ENCODE measurements at places on chromosomes 6 and 20.

DNA sequence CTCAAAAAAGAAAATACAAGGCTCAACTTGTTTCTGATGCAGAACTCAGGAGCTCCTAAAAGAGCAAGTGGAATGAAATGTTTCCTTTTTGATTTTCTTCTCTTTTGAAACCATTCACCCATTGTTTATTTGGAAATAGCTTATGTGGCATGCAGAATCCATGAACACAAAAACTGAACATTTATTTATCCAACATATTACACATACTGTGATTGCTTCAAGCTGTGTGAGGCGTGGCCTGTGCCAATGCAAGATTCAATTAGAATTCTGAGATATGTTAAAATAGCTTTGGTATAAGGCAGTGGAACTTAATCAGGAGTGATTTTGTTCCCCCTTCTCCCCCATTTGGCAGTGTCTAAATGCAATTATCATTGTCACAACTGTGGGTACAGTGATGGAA lies 45.9 kb upstream of the CARMIL1 start:
- DNase-seq: no peak

GRCh38 chr20:32894026-32894483 lies 35.3 kb downstream of the EFCAB8 start:
- no peak for DNase-seq

DNA sequence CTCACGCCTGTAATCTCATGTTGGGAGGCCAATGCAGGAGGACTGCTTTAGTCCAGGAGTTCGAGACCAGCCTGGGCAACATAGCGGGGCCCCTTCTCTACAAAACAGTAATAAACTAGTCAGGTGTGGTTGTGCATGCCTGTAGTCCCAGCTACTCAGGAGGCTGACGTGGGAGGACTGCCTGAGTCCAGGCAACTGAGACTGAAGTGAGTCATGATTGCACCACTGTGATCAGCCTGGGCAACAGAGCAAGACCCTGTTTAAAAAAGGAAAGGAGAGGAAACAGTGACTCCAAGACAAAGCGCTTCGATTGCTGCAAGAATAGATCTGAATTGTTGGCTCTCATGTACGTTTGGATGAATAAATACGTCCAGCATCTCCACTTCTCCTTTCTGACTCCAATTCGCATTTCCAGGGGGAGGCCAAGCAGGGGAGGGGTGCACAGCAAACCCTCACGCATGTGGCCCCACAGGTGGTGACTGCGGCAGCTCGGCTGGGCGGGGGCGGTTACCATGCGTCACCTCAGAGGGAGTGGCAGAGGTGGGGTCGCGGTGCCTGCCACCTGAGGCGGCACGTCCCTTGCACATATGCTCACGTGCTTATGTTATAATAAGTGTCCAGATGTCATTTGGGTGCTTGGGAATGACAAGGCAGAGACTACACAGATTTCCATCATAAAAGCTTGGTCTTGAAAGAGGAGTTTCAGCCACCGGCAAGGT lies 95.1 kb upstream of the MPC1 start:
- no peak for DNase-seq

DNA sequence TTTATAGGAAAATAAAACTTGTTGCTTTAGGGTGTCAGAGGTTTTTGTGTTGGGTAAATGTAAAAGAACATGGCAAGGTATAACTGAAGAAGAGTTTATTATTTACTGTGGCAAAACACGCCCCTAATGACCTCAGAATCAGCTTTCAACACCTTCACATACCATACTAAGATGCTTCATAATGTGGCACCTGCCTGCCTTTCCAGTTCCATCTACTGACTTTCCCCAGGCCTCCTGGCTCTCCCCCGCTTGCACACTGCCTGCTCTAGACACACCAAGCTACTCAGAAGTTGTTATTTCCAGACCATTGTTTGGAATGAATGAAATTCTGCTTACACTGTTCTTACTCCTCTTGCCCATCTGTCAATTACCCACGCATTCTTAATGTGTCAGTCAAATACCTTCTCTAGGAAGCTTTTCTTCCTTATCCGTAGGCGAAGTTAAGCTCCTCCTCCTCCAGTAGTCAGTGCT lies 1.8 kb downstream of the TIAM2 start:
- DNase-seq: no peak

DNA sequence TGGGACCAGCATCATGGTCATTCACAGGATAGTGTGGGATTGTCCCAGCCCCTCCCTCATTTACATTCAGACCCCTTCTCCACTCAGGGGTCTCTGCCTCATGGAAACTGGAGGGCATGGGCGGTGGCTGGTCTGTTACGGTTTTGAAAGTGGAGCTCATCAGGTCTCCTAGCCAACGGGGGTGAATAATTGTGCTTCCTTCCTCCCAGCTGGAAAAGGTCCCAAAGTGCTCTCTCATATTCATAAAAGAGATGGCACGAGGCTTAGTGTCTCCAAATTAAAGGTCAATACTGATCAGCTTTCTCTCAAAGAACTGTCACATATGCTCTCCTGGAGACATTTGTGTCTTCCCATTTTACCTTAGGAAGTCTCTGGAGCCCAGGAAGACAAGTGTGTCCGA lies 19.9 kb downstream of the JARID2 start:
- no peak for DNase-seq

DNA sequence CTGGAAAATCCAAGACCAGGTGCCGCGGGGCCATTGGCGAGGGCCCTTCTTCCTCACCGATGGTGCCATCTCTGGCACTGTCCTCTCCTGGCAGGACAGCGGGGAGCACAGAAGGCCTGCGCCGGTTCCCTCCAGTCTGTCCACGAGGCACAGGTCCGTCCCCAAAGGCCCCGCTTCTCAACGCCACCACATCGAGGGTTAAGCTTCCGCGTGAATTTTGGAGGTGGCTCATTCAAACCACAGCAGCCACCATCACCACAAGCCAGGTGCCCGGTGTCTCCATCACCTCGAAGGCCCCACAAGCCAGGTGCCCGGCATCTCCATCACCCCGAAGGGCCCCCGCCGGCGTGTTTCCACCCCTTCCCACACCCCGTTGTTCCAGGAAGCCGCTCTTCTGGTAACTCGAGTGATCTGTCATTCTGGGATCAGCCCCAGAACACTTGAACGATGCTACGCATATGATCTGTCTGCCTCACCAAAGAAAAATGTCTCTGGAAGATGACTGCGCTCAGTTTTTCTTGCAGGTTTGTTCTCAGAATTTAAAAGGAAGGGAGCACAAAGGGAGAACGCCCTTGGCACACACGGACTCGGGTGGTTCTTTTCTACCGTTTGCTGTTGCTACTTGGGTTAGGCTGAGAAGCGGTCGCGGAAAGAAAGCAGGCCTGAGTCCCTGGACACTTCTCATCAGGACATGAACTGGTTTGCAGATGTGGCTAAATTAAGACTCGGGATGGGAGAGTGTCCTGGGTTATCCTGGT lies 9.9 kb upstream of the KIF25 start:
- no peak for DNase-seq

GRCh38 chr6:137951064-137951597 lies 84.1 kb downstream of the TNFAIP3 start:
- DNase-seq: no peak

GRCh38 chr6:85516168-85516567 lies 66.3 kb downstream of the NT5E start:
- no peak for DNase-seq

DNA sequence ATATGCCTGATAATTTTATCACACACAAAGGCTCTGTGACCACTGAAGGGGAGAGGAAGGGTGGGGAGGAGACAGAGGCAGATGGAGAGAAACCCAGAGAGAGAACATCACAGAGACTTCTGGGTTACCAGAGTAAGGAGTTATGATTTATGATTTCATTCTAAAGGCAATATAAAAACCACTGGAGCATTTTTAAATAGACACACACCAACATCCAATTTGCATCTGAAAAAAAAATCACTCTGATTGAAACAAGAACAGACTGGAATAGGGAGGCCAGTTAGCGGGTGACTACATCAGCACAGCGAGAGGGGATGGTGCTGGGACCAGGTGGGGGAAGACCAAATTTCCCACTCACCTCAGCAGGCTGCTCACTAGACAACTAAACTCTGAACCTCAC lies 104.8 kb downstream of the AGPAT4 start:
- DNase-seq: no peak

- DNase-seq: no peak
Observed at GRCh38 chr6:119241111-119241465, 108.5 kb downstream of the MAN1A1 start.

All from type B pancreatic cell (in vitro differentiated cells).